ENCODE measurements at places on chromosomes 11 and 22. TPM values are rescaled to one million over a fixed set of nuclear protein-coding genes. Genes with fewer than 3 reads are reported as not detected.

Gene HMOX1
- total RNA-seq, result 54.0 TPM

Gene EHBP1L1
- total RNA-seq, result 88.3 TPM

Gene SLC1A2
- 2.5 TPM for total RNA-seq

Gene GAB4
- not detected for total RNA-seq

Gene PATE2
- total RNA-seq, result not detected

Gene C11orf16
- not detected for total RNA-seq

Gene ACRV1
- not detected for total RNA-seq

Gene FXYD6
- total RNA-seq, result 59.0 TPM

Gene CD3E
- 14.5 TPM for total RNA-seq

GRCh38 chr11:22193348-22194051 lies 615 bp downstream of the ANO5 start:
- DNase-seq, result peak; percentile 70
- peak overlapping the region; percentile 66 for H3K4me3 ChIP-seq
- no peaks in the 10 kb centered on the region for H3K36me3 ChIP-seq

DNA sequence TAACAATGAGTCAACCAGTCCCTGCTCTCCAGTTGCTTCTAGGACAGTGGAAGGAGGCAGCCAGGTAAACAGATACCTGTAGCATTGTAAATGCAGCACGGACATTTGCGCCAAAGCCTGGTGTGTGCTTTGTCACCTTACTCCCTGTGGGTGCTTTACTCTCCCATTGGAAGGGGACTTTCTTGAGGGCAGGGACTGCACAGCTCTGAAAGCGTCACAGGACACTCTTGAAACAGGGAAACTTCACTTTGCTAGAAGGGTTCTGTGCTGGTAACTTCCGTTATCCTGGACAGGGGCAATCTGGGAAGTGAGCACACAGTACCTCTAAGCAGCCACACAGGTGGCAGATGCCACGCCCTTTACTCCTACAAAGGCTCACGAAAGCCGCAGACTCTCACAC lies 99.8 kb downstream of the MYO18B start:
- DNase-seq, result no peak
- no peaks in the 10 kb centered on the region for H3K36me3 ChIP-seq
- H3K4me3 ChIP-seq, result no peak overlapping the region
- H3K27ac ChIP-seq, result no peak overlapping the region
- no peaks in the 10 kb centered on the region for H3K4me1 ChIP-seq

- H3K36me3 ChIP-seq, result no peaks in the 10 kb centered on the region
- no peak overlapping the region for H3K27ac ChIP-seq
- peaks cover 9% of the 10 kb centered on the region for H3K4me1 ChIP-seq
- H3K27me3 ChIP-seq, result no peaks in the 10 kb centered on the region
- DNase-seq, result no peak
Observed at GRCh38 chr11:91792779-91793262, 431.8 kb upstream of the FAT3 start.

GRCh38 chr11:34916015-34916842 lies at the start of the genes APIP and PDHX:
APIP (minus strand) TSS chr11:34916379; CDS start chr11:34916284, 95 bp downstream.
PDHX (plus strand) TSS chr11:34916618; CDS start chr11:34916656, 38 bp downstream.
- peak; percentile 100 for DNase-seq
- no peaks in the 10 kb centered on the region for H3K27me3 ChIP-seq
- H3K36me3 ChIP-seq, result peaks cover 5% of the 10 kb centered on the region
- peaks cover 30% of the 10 kb centered on the region for H3K4me1 ChIP-seq
- peak within 1 kb of the TSS; percentile 78 for H3K4me3 ChIP-seq

DNA sequence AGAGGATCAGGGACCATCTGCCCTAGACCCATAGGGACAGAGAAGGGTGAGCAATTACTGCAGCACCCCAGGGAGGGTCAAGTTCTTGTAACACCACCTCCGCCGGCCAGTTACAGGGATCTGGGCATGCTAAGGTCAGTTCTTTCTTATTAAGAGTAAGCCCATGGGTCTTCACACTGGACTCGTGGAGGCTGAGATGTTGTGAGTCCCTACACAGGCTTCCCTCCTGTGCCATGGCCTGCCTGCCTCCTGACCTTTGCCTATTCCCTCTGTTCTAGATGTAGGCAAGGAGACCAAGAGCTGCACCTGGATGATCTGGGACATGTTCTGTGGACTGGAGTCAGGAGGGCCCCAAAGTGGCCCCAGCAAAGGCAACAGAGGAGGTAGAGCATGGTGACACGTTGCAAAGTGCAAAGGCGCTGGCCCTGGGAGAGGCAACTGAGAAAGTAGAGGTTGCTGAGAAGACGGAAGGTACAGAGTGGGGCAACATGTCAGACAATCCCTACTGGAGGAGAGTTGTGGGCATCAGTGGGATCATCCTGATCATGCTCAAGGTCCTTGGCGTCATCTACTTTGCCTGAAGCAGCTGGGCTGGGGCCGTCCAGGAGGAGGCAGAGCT lies 16.3 kb upstream of the GNAZ start:
- H3K27me3 ChIP-seq, result no peaks in the 10 kb centered on the region
- no peaks in the 10 kb centered on the region for H3K4me1 ChIP-seq
- H3K27ac ChIP-seq, result no peak overlapping the region
- H3K4me3 ChIP-seq, result no peak overlapping the region
- no peaks in the 10 kb centered on the region for H3K36me3 ChIP-seq
- DNase-seq, result peak; percentile 43

DNA sequence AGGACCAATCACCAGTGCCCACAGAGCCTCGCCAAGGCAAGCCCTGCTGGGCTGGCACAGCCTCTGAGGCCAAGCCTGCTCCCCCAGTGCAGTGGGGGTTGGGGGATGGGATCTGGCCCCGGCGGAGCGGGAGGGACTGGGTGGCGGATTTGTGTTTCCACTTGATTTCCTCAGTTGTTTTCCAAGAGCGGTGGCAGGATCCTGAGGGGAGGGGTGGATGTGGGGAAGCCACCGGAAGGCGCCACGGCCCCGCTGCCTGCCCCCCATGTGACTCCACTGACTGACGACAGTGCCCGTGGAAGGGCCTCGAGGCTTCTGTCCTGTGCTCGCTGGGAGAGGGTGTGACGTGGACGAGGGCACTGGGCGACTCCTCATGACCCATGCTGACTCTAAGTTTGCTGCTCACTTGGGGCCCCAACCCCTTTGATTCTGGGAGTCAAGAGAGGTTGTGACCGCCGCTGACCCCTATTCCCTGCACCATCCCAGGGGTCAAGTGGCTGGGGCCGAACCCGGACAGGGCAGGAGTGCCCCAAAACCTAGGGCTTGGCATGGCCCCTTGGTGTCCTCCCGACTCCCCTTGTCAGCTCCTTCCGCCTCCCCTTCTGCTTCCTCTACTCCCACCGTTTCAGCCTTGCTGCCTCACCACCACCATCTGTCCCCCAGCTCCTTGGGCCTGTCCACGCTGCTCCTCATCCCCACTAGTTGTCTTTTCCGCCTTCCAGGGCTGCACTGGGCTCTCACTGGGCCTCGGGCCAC lies 23.5 kb upstream of the PICK1 start:
- no peak overlapping the region for H3K4me3 ChIP-seq
- H3K27me3 ChIP-seq, result no peaks in the 10 kb centered on the region
- peak overlapping the region; percentile 36 for H3K27ac ChIP-seq
- no peak for DNase-seq
- H3K36me3 ChIP-seq, result no peaks in the 10 kb centered on the region
- peaks cover 18% of the 10 kb centered on the region for H3K4me1 ChIP-seq

GRCh38 chr11:26027887-26028286 lies 304.0 kb upstream of the ANO3 start:
- no peaks in the 10 kb centered on the region for H3K4me1 ChIP-seq
- no peak overlapping the region for H3K27ac ChIP-seq
- H3K4me3 ChIP-seq, result no peak overlapping the region
- no peaks in the 10 kb centered on the region for H3K27me3 ChIP-seq
- no peaks in the 10 kb centered on the region for H3K36me3 ChIP-seq

DNA sequence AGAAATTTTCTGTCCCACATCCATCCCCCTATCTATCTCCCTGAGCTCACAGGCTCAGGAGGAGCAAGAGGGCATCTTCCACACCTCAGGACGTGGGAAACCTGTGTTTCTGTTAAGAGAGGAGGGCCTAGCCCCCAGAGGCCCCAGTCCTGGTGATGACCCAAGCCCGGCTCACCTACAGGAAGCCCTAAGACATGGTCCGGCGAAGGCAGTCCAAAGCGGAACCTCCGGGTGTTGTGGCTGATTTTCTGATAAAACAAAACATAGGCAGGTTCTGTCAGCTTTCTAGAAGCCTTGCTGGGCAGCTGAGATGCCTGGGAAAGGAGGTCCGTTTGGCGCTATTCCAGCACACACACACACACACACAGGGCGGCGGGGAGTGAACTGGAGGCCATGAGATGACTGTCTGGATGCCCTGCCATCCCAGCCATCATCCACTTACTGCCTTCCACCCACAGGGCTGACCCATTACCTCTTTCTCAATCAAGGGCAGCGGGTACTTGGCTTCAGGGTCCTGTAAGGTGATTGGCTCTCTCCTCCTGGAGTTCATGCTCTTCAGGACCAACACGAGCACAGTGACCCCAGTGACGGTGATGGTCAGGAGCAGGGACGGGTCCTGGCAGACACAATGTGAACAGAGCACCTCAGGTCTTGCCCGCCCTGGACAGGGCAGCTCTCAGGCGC lies 882 bp downstream of the CYB5R2 start:
- no peaks in the 10 kb centered on the region for H3K27me3 ChIP-seq
- H3K4me3 ChIP-seq, result peak overlapping the region; percentile 59
- no peak overlapping the region for H3K27ac ChIP-seq
- no peaks in the 10 kb centered on the region for H3K36me3 ChIP-seq

GRCh38 chr22:32583921-32584335 lies 109.3 kb downstream of the FBXO7 start:
- H3K27ac ChIP-seq, result peak overlapping the region; percentile 31
- no peaks in the 10 kb centered on the region for H3K27me3 ChIP-seq
- DNase-seq, result no peak
- H3K4me3 ChIP-seq, result no peak overlapping the region
- H3K4me1 ChIP-seq, result peaks cover 23% of the 10 kb centered on the region

DNA sequence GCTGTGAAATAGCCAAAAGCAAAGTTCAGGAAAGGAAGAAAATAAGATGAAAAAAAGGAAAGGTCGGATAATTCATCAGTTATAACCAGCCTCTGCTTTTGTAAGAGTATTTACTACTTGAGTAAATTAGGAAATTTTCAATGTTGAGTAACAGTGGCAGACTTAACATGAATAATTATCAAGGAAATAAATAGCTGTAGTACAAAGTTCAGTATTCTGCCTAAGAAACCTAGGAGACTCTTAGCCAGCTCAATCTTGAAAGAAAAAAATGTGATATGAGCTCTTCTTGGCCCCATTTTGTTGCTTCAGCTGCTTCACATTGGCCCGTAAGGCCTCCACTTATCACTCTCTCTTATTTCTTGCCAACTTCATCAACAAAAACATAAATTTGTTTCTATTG lies 17.0 kb upstream of the DNAJB7 start:
- DNase-seq, result no peak
- H3K36me3 ChIP-seq, result peaks cover 21% of the 10 kb centered on the region
- H3K27me3 ChIP-seq, result no peaks in the 10 kb centered on the region
- H3K27ac ChIP-seq, result no peak overlapping the region
- no peak overlapping the region for H3K4me3 ChIP-seq

GRCh38 chr11:83677730-83678129 lies 391.6 kb upstream of the CCDC90B start:
- no peak overlapping the region for H3K4me3 ChIP-seq
- H3K4me1 ChIP-seq, result no peaks in the 10 kb centered on the region
- no peak for DNase-seq

- no peak overlapping the region for H3K27ac ChIP-seq
- peaks cover 6% of the 10 kb centered on the region for H3K4me1 ChIP-seq
- no peak overlapping the region for H3K4me3 ChIP-seq
Observed at GRCh38 chr11:4191031-4191571, 96.5 kb downstream of the RRM1 start.

- no peaks in the 10 kb centered on the region for H3K27me3 ChIP-seq
- DNase-seq, result no peak
- H3K27ac ChIP-seq, result no peak overlapping the region
- H3K4me1 ChIP-seq, result no peaks in the 10 kb centered on the region
- H3K4me3 ChIP-seq, result no peak overlapping the region
Observed at GRCh38 chr11:975827-976226, 50.2 kb downstream of the AP2A2 start.

- H3K27ac ChIP-seq, result no peak overlapping the region
- H3K4me3 ChIP-seq, result no peak overlapping the region
- H3K27me3 ChIP-seq, result no peaks in the 10 kb centered on the region
- H3K4me1 ChIP-seq, result peaks cover 7% of the 10 kb centered on the region
- DNase-seq, result no peak
- H3K36me3 ChIP-seq, result peaks cover 8% of the 10 kb centered on the region
Observed at GRCh38 chr11:76114238-76114637, 92.1 kb downstream of the WNT11 start.

GRCh38 chr22:20422271-20423007 lies 15.2 kb downstream of the SCARF2 start:
- H3K4me3 ChIP-seq, result no peak overlapping the region
- no peak overlapping the region for H3K27ac ChIP-seq
- peaks cover 8% of the 10 kb centered on the region for H3K27me3 ChIP-seq
- DNase-seq, result peak; percentile 29
- H3K4me1 ChIP-seq, result peaks cover 4% of the 10 kb centered on the region
- H3K36me3 ChIP-seq, result peaks cover 4% of the 10 kb centered on the region

- H3K27me3 ChIP-seq, result no peaks in the 10 kb centered on the region
- H3K27ac ChIP-seq, result no peak overlapping the region
- H3K4me3 ChIP-seq, result no peak overlapping the region
- H3K36me3 ChIP-seq, result no peaks in the 10 kb centered on the region
- H3K4me1 ChIP-seq, result no peaks in the 10 kb centered on the region
Observed at GRCh38 chr11:107731941-107732688, 20.3 kb upstream of the SLN start.

DNA sequence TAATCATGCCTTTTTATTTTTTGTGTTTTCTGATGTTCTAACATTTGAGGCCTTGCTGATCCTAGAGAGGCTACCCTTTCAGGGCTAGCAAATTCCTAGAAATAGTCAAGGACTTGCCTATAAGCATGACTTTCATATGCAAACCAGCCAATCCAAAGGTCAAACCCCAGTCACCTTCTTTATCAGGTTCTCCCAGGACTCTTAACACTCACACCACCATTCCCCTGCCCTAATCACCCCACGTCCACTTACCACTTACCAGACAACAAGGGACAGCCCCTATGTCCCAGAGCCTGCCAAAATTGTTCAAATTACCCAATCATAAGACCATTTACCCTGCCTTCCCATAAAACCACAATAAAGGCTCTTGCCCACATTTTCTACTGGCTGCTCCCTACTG lies 1339.8 kb downstream of the LRRC4C start:
- no peaks in the 10 kb centered on the region for H3K36me3 ChIP-seq
- H3K4me3 ChIP-seq, result no peak overlapping the region
- H3K4me1 ChIP-seq, result no peaks in the 10 kb centered on the region
- H3K27me3 ChIP-seq, result no peaks in the 10 kb centered on the region

DNA sequence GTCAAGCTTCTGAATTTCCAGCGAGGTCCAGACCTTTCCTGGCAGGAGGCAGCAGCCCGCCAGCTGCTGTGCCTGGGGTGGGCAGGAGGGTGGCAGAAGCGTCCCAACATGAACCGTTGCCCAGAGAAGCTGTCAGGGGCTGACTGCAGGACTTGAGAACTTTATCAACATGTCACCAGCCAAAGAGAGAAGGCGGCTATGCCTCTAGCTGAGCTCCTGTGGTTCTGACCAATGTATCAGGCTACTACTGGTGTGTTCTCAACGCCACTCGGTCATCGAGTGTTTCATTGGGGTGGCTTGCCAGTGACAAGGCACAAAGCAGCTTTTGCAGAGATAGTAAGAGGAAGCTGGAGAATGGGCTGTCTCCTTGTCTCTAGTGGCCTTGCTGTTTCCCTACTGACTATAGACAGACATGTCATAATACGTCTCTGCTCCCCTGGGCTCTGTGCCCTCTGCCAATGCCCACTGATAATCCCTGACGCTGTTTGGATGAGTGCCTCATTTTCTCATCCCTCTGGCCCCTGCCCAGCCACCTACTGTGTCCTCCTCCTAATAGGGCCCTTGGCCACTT lies 17.6 kb upstream of the ASCC2 start:
- no peak for DNase-seq
- H3K27ac ChIP-seq, result no peak overlapping the region
- H3K4me3 ChIP-seq, result no peak overlapping the region
- H3K27me3 ChIP-seq, result no peaks in the 10 kb centered on the region

- H3K4me1 ChIP-seq, result no peaks in the 10 kb centered on the region
- H3K27ac ChIP-seq, result no peak overlapping the region
- peaks cover 29% of the 10 kb centered on the region for H3K36me3 ChIP-seq
- no peaks in the 10 kb centered on the region for H3K27me3 ChIP-seq
- H3K4me3 ChIP-seq, result no peak overlapping the region
Observed at GRCh38 chr11:126405374-126405773, 49.9 kb downstream of the ST3GAL4 start.

Measured in upper lobe of right lung (tissue), 1 donor.